Liver (tissue), 10 donors: ENCODE measurements at places on chromosomes 7 and 10. TPM values are rescaled to one million over a fixed set of nuclear protein-coding genes. Genes with fewer than 3 reads are reported as not detected.

DNA sequence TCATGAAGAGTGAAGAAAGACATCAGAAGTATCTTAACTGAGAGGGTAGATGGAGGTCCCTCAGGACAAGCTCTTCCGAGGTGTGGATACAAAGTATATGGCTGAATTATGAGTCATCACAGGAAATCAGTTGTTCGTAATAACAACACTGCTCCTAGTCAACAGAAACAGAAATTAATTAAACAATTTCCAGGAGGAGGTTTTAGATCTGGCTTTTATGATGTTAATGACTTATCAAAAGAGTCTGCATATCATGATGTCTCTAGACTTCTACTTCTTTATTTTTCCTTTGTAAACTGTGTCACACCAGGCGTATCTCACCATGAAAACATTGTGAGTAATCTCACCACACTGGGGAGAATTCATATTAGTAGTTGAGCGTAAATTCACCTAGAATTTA, 31.2 kb downstream of the OSBPL3 start:
- H3K27me3 ChIP-seq, result no peaks in the 10 kb centered on the region
- H3K27ac ChIP-seq, result no peak overlapping the region
- H3K4me3 ChIP-seq, result no peak overlapping the region
- H3K4me1 ChIP-seq, result no peaks in the 10 kb centered on the region
- no peaks in the 10 kb centered on the region for H3K36me3 ChIP-seq

JCAD gene
- polyA plus RNA-seq, result 0.77 TPM

RNF32 gene
- 0.73 TPM for polyA plus RNA-seq

DNA sequence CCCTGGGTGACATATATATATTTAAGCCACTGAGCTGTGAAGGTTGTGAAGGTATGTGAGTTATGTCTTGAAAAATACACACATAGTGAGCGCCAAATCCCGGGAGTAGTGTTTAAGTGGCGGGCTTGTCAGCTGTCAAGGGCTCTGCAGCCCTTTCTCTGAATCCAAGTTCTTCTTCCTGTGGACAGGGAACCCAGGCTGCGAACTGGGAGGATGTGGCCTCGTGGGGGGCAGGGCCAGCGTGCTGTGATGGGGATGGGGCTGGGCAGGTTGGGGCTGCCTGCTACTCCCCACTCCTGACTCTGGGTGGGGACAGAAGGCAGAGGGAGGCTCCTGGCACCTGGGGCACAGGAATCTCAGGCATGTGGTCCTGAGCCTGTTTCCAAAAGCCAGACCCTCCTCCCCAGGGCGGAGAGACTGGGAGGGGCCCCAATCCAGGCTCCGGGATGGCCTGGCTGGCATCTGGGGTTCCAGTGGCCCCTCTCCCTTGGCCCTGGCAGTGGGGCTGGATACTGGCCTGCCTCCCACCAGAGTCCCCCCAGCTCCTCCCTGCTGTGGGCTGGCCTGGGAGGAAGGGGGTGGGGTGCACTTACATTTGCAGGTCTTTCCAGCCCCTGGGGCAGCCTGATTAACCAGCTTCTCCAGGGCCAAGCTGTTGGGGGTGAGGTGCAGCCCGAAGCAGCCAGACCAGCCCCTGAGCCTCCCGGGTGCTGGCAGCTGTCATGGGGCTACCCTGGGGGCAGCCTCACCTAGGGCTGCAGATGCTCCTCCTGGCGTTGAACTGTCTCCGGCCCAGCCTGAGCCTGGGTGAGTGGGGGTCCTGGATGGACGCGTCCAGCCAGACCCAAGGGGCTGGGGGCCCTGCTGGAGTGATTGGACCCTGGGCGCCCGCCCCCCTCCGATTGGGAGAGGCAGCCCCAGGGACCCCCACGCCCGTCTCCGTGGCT, at the start of gene UPK3B:
Gene UPK3B (plus strand): TSS at position 622 of the 947 bp plus-strand sequence. CDS start 101 bp downstream, at position 723.
- no peak for DNase-seq
- no peaks in the 10 kb centered on the region for H3K4me1 ChIP-seq
- no peak within 1 kb of the TSS for H3K27ac ChIP-seq
- no peaks in the 10 kb centered on the region for H3K27me3 ChIP-seq
- H3K4me3 ChIP-seq, result no peak within 1 kb of the TSS
- H3K36me3 ChIP-seq, result peaks cover 2% of the 10 kb centered on the region

- DNase-seq, result no peak
- H3K27ac ChIP-seq, result no peak overlapping the region
- H3K27me3 ChIP-seq, result no peaks in the 10 kb centered on the region
- no peaks in the 10 kb centered on the region for H3K36me3 ChIP-seq
- no peaks in the 10 kb centered on the region for H3K4me1 ChIP-seq
These were observed 14.9 kb upstream of the MXI1 start for GRCh38 chr10:110192552-110192951.

DNA sequence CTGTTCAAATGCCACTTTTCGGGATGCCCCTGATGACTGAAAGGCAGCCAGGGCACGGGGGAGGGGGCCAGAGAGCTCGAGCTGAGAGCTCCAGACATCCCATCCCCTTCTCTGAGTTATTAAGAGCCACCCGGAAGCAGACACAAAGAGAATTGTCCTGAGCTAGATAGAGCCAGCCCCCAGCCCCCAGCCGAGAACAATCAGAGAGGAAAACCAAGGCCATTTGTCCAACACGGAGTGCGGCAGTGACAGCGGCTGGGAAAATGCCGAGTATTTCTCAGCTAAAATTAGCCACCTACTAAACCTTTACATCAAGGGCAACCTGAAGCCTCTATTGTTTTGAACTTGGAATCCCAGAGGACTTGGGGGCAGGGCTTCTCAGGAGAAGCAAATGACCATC, 51.0 kb downstream of the UNC5B start:
- no peak overlapping the region for H3K27ac ChIP-seq
- H3K27me3 ChIP-seq, result no peaks in the 10 kb centered on the region
- DNase-seq, result no peak
- H3K4me1 ChIP-seq, result peaks cover 7% of the 10 kb centered on the region

MAPK8 gene
- 26.0 TPM for polyA plus RNA-seq

DNA sequence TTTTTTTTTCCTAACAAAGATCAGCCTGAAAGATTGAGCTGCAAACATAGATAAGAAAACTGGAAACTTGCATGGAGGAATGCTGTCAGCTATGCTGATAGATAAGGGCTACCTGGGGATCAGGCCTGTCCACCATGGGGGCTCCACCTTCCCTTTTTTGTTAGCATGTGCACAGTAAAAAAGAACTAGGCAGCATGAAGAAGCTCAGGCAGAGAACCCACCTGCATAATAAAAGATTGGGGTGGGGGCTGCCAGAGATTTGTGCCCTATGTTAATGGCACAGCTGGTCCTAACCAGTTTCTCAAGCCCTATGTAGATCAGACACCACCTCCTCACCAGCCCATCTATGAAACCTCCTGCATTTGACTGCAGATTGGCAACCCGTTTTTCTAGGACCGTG, 45.4 kb upstream of the CACNB2 start:
- no peaks in the 10 kb centered on the region for H3K4me1 ChIP-seq
- H3K4me3 ChIP-seq, result no peak overlapping the region
- no peak for DNase-seq
- no peaks in the 10 kb centered on the region for H3K27me3 ChIP-seq

DNA sequence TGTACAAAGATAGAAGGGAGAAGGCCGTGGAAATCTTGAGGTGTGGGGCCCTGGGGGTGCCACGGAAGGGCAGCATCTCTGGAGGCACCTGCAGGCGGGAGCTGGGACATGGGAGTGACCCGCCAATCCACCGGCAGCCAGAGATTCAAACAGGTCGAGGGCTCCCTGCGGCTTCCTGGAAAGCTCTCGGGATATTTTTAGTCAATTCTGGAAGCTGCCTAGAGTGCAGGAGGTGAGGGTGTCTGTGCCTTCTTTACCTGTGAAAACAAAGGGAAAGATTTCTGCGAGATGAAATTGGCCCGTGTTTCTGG, 16.6 kb downstream of the MNX1 start:
- no peak overlapping the region for H3K4me3 ChIP-seq
- peaks cover 2% of the 10 kb centered on the region for H3K27me3 ChIP-seq
- H3K4me1 ChIP-seq, result no peaks in the 10 kb centered on the region
- peak; percentile 16 for DNase-seq

- H3K27me3 ChIP-seq, result no peaks in the 10 kb centered on the region
- H3K4me3 ChIP-seq, result no peak overlapping the region
- H3K4me1 ChIP-seq, result no peaks in the 10 kb centered on the region
- DNase-seq, result no peak
These were observed 26.2 kb upstream of the EXOC6 start for GRCh38 chr10:92822060-92822634.

- peak; percentile 46 for DNase-seq
- H3K36me3 ChIP-seq, result no peaks in the 10 kb centered on the region
- H3K27me3 ChIP-seq, result peaks cover 3% of the 10 kb centered on the region
These were observed 498 bp downstream of the RHOBTB1 start for GRCh38 chr10:60943316-60944057.

SLC25A13 gene
- polyA plus RNA-seq, result 75.4 TPM

- no peak overlapping the region for H3K27ac ChIP-seq
- H3K36me3 ChIP-seq, result no peaks in the 10 kb centered on the region
- no peaks in the 10 kb centered on the region for H3K4me1 ChIP-seq
These were observed 28.4 kb downstream of the BBS9 start for GRCh38 chr7:33157781-33158180.

DNA sequence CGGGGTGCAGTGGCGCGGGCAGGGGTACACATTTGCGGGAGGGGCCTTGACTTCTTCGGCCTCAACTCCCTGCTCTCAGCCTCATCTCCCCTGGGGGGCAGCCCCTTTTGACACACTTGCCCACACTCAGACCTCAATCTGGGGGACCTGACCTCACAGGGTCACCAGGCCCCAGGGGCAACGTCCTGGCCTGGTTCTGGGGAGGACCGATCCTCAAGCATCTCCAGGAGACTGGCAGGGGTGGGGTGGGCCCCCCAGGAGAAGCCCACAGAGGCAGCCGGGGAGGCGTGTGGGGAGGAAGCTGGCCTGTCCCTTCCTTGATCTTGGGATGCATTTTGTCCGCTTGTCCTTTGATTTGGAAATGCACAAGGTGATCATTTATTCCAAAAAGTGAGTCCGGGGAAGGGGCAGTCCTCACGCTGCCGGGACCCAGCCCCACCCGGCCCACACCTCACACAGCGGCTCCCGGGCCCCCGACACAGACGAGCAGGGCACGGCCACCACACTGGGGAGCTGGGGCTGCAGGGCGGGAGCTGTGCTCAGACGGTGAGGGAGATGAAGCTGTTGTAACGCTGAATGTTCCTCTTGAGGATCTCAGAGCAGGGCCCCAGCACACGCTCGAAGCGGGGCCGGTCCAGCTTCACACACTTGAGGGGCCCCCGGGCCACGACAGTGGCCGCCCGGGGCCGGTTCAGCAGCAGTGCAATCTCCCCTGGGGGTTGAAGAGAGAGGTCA, 30.4 kb upstream of the PDGFA start:
- no peak overlapping the region for H3K4me3 ChIP-seq
- no peaks in the 10 kb centered on the region for H3K27me3 ChIP-seq
- no peaks in the 10 kb centered on the region for H3K36me3 ChIP-seq
- no peaks in the 10 kb centered on the region for H3K4me1 ChIP-seq
- no peak overlapping the region for H3K27ac ChIP-seq

- peaks cover 28% of the 10 kb centered on the region for H3K4me1 ChIP-seq
- H3K36me3 ChIP-seq, result no peaks in the 10 kb centered on the region
- no peak overlapping the region for H3K27ac ChIP-seq
- no peak overlapping the region for H3K4me3 ChIP-seq
These were observed 129.1 kb upstream of the BTBD16 start for GRCh38 chr10:122141821-122142640.

DNA sequence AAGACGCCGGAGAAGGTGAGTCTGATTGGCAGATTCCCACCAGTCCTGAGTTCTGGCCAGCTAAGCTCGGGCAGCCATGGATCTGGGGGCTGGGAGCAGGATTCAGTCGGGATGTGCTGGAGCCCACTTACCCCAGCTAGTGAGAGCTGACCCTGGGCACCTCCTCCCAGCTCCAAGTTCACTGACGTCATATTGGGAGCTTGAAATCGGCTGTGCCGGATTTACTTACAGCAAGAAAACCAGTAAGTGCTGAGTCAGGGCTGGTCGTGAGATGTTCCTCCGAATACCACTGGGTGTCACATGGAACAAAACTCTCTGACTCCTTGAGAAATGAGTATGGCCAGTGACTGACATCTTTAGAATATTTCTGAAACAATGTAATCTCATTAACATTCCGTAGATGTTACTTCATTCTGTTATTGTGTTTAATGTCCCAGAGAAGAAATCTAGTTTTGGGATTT, 621.2 kb downstream of the SDK1 start:
- no peaks in the 10 kb centered on the region for H3K4me1 ChIP-seq
- H3K36me3 ChIP-seq, result no peaks in the 10 kb centered on the region
- H3K27ac ChIP-seq, result no peak overlapping the region
- no peaks in the 10 kb centered on the region for H3K27me3 ChIP-seq
- no peak for DNase-seq

DNA sequence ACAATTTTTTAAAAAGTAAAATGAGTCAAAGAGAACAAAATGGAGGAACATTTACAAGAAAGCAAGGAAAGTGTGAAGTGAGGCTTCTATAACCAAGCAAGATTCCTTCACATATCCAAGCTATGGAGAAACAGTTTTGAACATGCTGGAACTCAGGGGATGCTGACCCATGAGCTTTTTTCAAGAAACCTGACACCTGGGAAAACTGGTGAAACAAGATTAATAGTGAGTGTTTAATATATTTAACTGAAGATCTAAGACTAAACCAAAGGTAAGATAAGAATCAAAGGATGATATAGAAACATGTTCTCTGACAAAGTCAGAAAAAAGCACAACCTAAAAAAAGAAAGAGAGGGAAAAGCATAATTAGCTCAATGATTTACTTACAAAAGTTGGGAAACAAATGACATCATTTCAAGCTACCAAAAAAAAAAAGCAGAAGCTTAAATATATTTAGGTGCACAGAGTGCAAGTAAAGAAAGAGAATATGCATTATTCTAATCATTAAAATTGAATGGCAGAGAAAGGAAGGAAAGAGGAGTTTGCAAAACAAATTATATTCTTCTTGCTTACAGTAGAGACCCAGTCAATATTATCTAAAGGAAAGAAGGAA, 24.9 kb downstream of the C7orf25 start:
- H3K27ac ChIP-seq, result peak overlapping the region; percentile 81
- no peaks in the 10 kb centered on the region for H3K4me1 ChIP-seq
- H3K36me3 ChIP-seq, result no peaks in the 10 kb centered on the region
- no peaks in the 10 kb centered on the region for H3K27me3 ChIP-seq
- no peak for DNase-seq
